ENCODE measurements at places on chromosomes 16 and 17. TPM values are rescaled to one million over a fixed set of nuclear protein-coding genes. Genes with fewer than 3 reads are reported as not detected.

GRCh38 chr17:68709461-68709860 lies 108.3 kb upstream of the FAM20A start:
- DNase-seq = no peak

- DNase-seq = peak; percentile 76
Observed at GRCh38 chr16:28326881-28327610, 34.7 kb downstream of the SBK1 start.

- peak; percentile 85 for DNase-seq
Observed at GRCh38 chr16:56191156-56191815, at the start of gene GNAO1. Gene GNAO1 (plus strand): TSS chr16:56191489. CDS start chr16:56192236, 747 bp downstream.

GRCh38 chr17:39209317-39210092 lies 9.4 kb downstream of the RPL19 start:
- DNase-seq = peak; percentile 74

- no peak for DNase-seq
Observed at GRCh38 chr16:22933173-22933572, 119.2 kb downstream of the HS3ST2 start.

- no peak for DNase-seq
Observed at GRCh38 chr16:35687781-35688180, 2228.4 kb downstream of the TP53TG3F start.

- DNase-seq = no peak
Observed at GRCh38 chr17:75459246-75459589, 2.8 kb downstream of the TMEM94 start.

PABPN1L gene
- total RNA-seq = not detected

Data from sciatic nerve (tissue), 2 donors.